ENCODE measurements at places on chromosomes 7 and 10. TPM values are rescaled to one million over a fixed set of nuclear protein-coding genes. Genes with fewer than 3 reads are reported as not detected.
A peak's percentile ranks its signal among the peaks of the same experiment; 100 is the strongest.

DNA sequence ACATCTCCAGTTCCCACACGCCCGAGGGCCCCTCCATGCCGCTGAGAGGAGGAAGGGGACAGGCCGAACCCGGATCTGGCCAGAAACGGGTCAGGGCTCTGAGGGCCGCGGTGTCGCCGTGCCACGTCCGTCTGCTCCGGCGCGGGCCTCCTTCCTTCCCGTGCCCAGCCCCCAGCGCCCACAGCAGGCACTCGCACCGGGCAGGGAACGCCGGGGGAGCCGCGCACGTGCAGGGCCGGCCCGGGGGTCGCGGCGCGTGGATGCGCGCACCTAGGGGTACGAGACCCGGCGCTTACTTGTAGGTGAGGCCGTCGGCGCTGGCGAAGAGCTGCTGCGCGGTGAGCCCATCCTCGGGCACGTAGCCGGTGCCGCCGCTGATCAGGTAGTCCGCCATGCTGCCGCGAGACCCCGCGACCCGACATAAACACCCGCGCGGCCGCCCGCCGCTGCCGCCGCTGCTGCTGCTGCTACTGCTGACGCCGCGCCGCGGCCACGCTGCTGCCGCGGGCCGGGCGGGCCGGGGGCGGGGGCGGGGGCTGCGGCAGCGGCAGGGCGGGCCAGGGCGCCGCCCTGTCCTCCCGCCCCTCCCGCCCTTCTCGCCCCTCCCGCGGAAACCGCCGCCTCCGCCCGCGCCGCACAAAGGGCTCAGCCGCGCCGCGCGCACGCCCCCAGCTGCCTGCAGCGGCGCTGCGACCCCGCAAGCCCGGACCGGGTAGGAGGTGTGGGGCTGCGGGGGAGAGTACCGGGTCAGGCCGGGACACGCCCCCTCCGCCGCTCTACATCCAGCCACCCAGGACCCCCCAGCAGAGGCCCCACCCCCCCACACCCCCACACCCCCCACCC lies 4.1 kb downstream of the IMPDH1 start:
- DNase-seq = peak; percentile 59

DNA sequence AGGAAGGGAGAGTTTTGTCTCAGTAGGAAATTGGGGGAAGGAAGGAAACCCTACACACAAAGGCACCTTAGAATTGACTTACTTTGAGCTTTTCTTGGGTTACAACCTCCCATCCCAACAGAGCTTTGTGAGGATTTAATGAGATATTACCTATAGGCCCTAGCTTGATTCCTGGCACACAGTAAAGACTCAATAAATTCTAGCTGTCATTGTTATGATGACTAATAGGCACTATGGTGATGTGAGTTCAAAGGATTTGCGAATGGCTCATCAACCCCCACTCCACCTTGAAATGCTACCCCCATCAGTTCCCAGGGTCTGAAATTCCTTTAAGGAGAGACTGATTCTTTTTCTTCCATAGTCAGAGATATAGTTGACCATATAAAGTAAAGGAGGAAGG lies 67.9 kb upstream of the SMNDC1 start:
- no peak for DNase-seq

- DNase-seq = peak; percentile 55
Measured at GRCh38 chr7:155001756-155002410, 1.0 kb downstream of the PAXIP1 start.

DNA sequence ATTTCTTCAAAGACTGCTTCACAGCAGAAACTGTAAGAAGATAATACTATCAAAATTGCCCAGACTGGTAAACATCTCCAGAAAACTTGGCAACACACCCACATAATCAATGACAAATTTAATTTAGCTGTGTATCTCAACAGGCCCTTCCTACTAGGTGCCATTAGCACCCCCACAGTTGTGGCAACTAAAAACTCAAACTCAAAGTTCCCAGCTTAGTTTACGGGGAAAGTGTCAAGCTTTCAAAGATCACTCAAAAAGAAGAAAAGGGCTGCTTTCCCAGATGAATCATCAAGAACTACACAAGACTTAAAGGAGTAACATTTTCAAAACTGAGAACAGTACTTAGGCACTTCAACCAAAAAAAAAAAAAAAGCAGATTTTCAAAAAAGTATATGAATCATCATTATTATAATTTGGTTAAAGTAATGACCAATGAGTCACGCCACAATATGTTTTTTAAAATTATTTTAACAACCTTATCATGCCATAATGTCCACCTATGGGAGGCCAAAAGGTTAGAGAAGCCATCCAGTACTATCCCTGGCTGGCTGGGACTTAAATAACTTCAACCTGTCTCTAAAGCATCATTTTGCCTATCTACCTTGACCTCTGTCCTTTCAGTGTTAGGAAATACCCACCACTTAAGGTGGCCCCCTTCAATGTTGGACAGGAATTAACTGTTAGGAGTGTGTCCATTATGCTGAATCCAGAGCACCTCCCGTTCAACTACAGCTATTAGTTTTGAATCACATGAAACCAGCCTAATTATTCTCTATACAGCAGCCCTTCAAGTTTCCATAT lies 90.8 kb downstream of the ZFAND4 start:
- DNase-seq = peak; percentile 47

DNA sequence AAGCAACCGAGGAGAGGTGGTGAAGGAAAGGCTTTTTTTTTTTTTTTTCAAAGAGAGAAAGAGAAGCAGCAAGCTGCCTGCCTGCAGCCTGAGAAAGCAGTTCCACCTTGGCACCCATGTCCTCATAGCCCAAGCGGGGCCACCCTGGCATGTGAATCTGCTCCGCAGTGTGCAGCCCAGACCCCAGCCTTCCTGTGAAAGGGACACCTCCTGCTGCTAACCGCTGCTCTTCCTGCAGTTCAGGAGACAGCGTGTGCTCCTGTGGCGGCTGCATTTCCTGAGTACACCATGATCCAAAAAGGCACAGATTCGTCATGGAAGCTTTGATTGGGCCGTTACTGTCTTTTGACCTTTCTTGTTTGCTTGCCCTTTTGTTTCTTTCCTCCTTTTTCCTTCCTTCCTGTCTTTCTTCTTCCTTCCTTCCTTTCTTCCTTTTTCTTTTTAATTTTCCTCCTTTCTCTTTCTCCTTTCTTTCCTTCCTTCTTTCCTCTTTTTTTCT lies 38.1 kb downstream of the IKZF1 start:
- peak; percentile 74 for DNase-seq

The NUDT5 gene
- total RNA-seq = 100 TPM

The IDI2 gene
- not detected for total RNA-seq

GRCh38 chr10:46096446-46096845 lies 50.4 kb upstream of the MSMB start:
- DNase-seq = no peak

- no peak for DNase-seq
Measured at GRCh38 chr7:137732168-137732567, 114.6 kb downstream of the DGKI start.

Data from activated naive CD4-positive, alpha-beta T cell treated with anti-CD3 and anti-CD28 coated beads for 36 hours (primary cell).